ENCODE measurements at places on chromosomes 4 and X.

- DNase-seq, result no peak
These were observed 380.5 kb upstream of the IGFBP7 start for GRCh38 chr4:57490520-57491255.

DNA sequence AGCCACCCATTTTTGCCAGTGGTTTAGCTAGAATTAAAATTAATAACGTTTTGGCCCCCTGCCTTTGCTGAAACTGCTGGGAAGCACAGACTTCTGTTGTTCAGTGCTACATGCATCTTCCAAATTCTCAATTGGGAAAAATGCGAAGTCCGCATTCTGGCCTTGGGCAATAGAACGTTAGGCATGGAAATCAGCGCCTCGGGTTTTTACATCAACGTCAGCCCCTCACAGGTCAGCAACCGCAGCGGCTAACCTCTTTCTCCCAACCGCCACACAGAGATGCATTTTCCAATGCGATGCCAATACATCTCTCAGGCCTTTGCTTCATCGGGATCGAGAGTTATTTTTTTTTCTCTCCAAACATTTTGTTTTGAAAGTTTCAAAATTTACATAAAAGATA lies 339.1 kb downstream of the DCHS2 start:
- DNase-seq, result no peak

GRCh38 chr4:25330905-25331808 lies 18.6 kb downstream of the ZCCHC4 start:
- DNase-seq, result no peak

GRCh38 chr4:6880691-6881090 lies 28.9 kb upstream of the TBC1D14 start:
- DNase-seq, result no peak

GRCh38 chr4:139481465-139481864 lies 27.5 kb downstream of the RAB33B start:
- no peak for DNase-seq

DNA sequence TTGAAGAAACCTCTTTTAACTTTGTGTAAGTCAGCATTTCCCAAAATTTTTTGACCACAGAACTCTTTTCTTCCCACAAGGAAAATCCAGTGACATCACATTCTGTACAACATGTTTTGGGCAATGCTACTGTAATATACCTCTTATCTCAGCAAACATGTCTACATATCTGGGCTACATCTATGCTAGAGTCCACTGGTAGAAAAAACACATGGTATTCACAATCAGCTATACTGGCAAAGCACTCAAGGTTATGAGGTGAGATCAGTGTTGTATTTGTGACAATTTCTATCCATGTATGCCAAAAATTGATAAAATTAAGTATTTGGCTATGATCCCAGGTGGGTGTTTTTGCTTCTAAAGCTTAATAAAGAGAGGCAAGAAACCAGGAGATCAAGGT lies 98.0 kb downstream of the ATP11C start:
- DNase-seq, result no peak

DNA sequence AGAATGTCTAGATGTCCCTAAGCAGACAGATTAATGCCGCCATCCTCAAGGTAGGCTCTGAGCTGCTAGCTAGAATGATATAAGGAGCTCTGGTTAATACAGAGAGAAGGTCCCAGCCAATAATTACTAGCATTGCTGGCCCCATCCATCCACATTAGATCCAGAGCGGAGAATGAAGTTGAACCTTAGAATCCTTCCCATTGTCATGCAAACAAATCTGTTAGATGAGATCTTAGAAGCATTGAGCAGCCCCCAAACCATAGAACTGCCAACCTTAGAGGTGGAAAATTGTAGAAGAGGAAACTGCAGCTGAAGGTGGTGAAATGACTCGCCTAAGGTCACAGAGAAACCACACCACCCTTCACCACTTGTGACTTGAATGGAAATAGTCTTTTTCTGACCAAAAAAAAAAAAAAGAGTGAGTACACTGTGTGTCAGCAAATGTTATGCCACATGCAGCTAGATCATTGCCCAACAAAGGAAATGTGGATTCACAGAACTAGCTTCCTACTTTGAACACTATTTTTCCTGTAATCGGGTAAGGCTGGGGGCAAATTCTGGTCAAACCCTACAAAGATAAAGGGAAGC lies 162.1 kb downstream of the SMIM20 start:
- no peak for DNase-seq

- DNase-seq, result no peak
These were observed 46.0 kb upstream of the TMPRSS11F start for GRCh38 chr4:68175562-68176155.

GRCh38 chr4:142913461-142914030 lies 67.4 kb upstream of the INPP4B start:
- DNase-seq, result no peak

DNA sequence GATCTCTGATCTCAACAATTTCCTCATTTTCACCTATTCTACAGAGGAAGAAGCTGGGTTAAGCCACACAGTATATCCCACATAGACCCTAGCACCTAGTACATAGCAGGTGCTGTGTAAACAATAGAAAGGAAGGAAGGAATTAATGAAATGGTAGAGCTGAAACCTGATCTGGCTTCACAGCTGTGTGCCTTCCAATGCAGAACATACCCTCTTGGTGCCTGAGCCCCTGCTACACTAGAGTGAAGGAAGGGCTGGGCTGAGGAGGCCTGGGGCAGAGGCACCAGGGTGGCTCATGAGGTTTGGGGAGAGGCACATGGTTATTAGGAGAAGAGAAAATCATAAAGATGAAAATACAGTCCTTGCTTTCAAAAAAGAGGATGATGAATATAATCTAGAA lies 21.3 kb downstream of the LRRC66 start:
- DNase-seq, result no peak

DNA sequence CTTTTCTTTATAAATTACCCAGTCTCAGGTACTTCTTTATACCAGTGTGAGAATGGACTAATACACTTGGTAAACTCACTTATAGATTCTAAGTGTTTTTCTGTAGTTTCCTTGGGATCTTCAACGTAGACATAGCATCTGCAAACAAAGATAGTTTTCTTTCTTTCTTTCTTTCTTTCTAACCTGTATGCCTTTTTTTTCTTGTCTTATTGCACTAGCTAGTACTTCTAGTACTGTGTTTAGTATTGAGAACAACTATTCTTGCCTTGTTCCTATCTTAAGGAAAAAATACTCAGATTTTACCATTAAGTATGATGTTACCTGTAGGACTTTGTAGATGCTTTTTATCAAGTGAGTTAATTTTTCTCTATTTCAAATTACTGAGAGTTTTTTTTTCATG lies 102.2 kb downstream of the EDA start:
- DNase-seq, result no peak

DNA sequence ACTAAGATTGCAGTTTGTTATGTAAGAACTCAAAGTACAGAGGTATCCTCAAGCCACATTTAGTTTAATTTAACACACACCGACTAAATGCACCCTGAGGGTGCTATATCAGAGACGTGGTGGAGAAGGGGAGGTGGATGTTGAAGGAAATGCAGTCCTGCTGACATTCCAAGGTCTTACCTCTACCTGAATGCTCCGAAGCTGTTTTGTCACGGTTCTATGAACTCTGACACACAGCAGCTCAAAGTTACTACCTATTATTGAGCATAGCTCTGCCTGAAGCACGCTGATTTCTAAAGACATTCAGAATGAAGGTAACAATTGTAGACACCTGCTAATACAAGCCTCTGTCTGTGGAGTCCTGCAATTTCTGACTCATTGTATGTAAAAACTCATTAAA lies 6.7 kb downstream of the CC2D2A start:
- DNase-seq, result no peak

DNA sequence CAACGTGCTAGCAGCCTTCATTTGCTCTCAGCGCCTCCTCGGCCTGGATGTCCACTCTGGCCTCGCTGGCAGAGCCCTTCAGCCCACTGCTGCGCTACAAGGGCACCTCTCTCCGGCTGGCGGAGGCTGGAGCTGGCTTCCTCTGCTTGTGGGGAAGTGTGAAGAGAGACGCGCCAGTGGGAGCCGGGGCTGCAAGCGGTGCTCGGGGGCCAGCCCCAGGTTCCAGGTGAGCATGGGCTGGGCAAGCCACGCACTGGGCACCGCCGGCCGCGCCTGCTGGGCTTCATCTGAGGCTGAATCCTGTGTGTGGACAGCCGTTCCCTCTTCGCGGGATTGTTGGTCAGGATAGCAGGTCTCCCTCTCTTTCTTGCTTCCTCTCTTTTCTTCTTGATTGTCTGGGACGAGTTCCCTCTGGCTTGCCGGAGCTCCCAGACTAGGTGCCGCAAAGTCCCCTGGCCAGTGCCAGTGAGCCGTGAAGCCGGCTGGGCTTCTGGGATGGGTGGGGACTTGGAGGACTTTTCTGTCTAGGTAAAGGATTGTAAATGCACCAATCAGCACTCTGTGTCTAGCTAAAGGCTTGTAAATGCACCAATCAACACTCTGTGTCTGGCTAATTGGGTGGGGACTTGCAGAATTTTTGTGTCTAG lies 165.0 kb downstream of the HEPH start:
- no peak for DNase-seq

GRCh38 chr4:123417813-123418212 lies 21.2 kb downstream of the SPRY1 start:
- DNase-seq, result no peak

- DNase-seq, result no peak
These were observed 188.3 kb upstream of the RPS6KA3 start for GRCh38 chrX:20455001-20455400.

- DNase-seq, result no peak
These were observed 29.0 kb upstream of the LGI2 start for GRCh38 chr4:25059791-25060190.

DNA sequence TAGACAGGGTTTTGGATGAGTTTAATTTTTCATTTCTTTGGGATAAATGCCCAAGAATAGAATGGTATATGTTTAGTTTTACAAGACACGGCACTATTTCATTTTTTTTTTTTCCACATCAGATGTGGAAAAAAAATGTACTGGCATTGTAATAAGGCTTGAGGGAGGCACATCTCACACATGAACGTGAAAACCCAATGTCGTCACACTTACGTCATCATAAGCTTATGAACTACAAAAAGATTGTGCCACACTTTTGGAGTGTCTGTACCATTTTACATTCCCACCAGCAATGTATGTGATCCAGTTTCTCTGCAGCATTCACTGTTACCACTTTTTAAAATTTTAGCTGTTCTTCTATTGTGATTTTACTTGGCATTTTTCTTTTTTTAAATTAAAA lies 74.2 kb downstream of the TAF1 start:
- no peak for DNase-seq

DNA sequence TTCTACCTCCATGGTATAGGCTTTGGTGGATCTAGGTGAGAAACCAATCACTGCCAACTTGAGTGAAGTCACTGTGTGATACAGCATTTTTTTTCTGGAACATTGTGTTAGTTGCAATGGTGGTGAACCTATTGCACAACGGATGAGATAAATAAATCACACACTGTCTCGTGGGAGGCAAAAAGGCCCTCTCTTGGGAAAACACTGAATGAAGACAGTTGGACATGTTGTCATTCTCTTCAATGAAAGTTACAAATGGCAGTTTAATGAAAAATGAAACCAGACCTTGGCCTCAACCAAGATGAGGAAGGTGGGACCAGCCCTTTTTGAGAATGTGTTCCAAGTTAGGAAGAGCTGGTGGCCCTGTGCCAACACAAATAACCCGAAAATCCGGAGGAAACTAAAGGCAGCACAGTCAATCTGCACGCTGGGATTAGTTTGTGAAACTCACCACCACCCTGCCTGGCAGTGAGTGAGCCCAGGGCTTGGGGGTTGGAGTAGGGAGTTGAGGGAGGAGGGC lies 5.4 kb upstream of the ADGRG2 start:
- DNase-seq, result no peak

- DNase-seq, result no peak
These were observed 16.5 kb downstream of the DHRSX start for GRCh38 chrX:2484256-2484655.

- no peak for DNase-seq
These were observed 3.7 kb downstream of the FGD1 start for GRCh38 chrX:54492340-54492739.

DNA sequence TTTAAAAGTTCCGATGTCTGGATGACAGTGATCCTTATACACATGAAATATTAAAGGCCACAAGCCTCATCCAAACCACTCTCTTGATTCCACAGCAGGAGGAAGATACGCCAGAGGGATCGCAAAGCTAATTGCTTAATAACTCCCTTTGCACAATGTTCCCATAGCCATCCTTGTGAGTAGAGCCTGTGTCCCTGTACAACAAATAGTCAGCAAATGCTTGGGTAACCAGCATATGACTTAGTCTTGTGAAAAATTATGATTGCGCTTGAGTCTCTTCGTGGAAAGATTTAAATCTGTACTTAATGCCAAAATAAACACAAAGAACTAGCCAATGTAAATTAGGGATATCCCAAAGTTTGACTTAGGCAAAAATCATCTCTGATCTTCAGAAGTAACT lies 31.5 kb downstream of the SLC9A7 start:
- no peak for DNase-seq
